ENCODE measurements at places on chromosomes 12 and 14. TPM values are rescaled to one million over a fixed set of nuclear protein-coding genes. Genes with fewer than 3 reads are reported as not detected.
A peak's percentile ranks its signal among the peaks of the same experiment; 100 is the strongest.

MYL6 gene
- total RNA-seq = 1,178 TPM

TMEM233 gene
- total RNA-seq = not detected

RNF212B gene
- not detected for total RNA-seq

CDCA3 gene
- 36.1 TPM for total RNA-seq

PSMC6 gene
- 113 TPM for total RNA-seq

CPM gene
- total RNA-seq = 28.0 TPM

SLC6A13 gene
- 0.60 TPM for total RNA-seq

MNAT1 gene
- total RNA-seq = 51.1 TPM

VIPAS39 gene
- total RNA-seq = 33.7 TPM

ANKS1B gene
- 10.1 TPM for total RNA-seq

INSM2 gene
- total RNA-seq = 0.10 TPM

GRCh38 chr14:94761997-94762377, 7.9 kb downstream of the GSC start:
- H3K27ac ChIP-seq = no peak overlapping the region
- H3K36me3 ChIP-seq = no peaks in the 10 kb centered on the region
- no peaks in the 10 kb centered on the region for H3K4me1 ChIP-seq
- no peak for DNase-seq
- H3K27me3 ChIP-seq = peaks cover 77% of the 10 kb centered on the region

GRCh38 chr14:36304895-36305294, 15.5 kb downstream of the MBIP start:
- DNase-seq = no peak
- no peak overlapping the region for H3K27ac ChIP-seq
- no peaks in the 10 kb centered on the region for H3K27me3 ChIP-seq
- H3K36me3 ChIP-seq = peaks cover 25% of the 10 kb centered on the region
- H3K4me3 ChIP-seq = no peak overlapping the region
- no peaks in the 10 kb centered on the region for H3K4me1 ChIP-seq

DNA sequence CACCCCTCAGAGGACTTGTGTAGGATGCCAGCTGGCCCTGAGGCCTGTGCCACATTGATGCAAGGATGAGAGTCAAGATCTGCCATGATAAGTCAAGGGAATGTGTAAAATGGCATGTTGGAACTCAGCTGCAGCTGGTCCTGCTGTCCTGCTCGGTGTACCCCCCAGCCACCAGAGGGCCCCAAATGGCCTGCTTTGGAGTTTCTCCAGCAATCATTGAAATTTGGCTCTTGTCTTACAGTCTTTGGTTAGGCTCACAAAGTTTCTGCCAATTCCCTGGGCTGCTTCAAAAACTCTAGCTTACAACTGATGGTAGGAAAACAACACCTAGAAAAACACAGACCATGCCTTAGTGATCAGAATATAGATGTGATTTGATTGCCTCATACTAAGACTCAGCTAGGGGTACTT, 76.8 kb downstream of the HSD17B6 start:
- H3K36me3 ChIP-seq = no peaks in the 10 kb centered on the region
- no peak for DNase-seq
- H3K4me3 ChIP-seq = no peak overlapping the region
- H3K27me3 ChIP-seq = peaks cover 2% of the 10 kb centered on the region
- H3K27ac ChIP-seq = no peak overlapping the region

GRCh38 chr14:80213602-80214001, 2.3 kb upstream of the DIO2 start:
- no peaks in the 10 kb centered on the region for H3K36me3 ChIP-seq
- peaks cover 6% of the 10 kb centered on the region for H3K4me1 ChIP-seq
- H3K4me3 ChIP-seq = no peak overlapping the region
- H3K27ac ChIP-seq = no peak overlapping the region

DNA sequence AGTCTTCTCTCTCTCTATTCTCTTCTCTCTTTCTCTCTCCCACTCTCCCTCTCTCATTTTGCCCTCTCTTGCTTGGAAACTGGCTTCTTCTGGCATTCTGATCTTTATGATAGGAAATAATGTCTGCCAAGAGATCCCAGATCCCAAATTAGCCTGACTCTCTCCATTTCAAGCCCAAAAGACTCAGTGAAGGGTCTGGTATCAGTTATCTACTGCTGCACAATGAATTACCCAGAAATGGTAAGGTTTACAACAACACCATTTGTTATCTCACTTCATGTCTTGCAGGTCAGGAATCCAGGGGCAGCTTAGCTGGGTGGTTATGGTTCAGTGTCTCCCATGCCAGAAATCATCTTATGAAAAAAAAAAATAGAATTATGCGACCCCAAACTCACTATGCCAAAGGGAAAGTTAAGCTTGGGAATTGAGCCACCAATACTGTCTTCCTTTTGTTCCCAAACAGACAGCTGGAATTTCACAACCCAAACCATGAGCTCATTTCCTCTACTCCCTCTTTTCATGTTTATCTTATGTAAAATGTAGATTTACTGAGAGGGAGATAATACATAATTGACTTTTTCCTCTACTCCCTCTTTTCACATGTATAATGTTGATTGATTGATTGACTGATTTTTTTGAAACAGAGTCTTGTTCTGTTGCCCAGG, 67.8 kb upstream of the FICD start:
- H3K27ac ChIP-seq = no peak overlapping the region
- no peak overlapping the region for H3K4me3 ChIP-seq
- H3K36me3 ChIP-seq = no peaks in the 10 kb centered on the region

DNA sequence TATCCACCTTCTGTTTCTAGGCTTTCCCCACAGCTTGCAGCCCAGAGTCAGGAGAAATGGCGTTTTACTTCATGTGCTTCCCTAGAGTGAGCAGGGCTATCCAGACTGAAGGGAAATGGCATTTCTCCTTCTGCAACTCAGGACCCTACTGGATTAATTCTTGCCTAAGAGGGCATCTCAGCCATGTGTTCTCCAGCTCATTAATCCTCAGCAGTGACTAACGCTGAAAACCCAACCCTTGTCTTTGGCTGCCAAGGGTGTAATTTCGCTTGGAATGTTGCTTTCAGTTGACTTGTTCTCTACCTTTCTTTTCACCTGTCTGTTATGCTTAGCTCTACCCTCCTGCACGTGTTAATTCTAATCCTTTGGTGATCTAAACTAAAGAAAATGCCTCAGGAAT, 21.0 kb upstream of the EMP1 start:
- H3K36me3 ChIP-seq = no peaks in the 10 kb centered on the region
- no peak overlapping the region for H3K27ac ChIP-seq
- H3K27me3 ChIP-seq = peaks cover 51% of the 10 kb centered on the region
- DNase-seq = no peak
- H3K4me1 ChIP-seq = peaks cover 12% of the 10 kb centered on the region

GRCh38 chr12:124698998-124699305, 131.5 kb upstream of the NCOR2 start:
- H3K27me3 ChIP-seq = peaks cover 8% of the 10 kb centered on the region
- H3K36me3 ChIP-seq = no peaks in the 10 kb centered on the region
- H3K4me3 ChIP-seq = no peak overlapping the region
- peaks cover 21% of the 10 kb centered on the region for H3K4me1 ChIP-seq
- no peak overlapping the region for H3K27ac ChIP-seq

- peaks cover 27% of the 10 kb centered on the region for H3K4me1 ChIP-seq
- H3K4me3 ChIP-seq = peak overlapping the region; percentile 95
- peak overlapping the region; percentile 99 for H3K27ac ChIP-seq
- no peaks in the 10 kb centered on the region for H3K27me3 ChIP-seq
- no peaks in the 10 kb centered on the region for H3K36me3 ChIP-seq
These were observed 656 bp upstream of the DTD2 start for GRCh38 chr14:31457665-31458659.

- no peak for DNase-seq
These were observed 20.3 kb upstream of the LMNTD1 start for GRCh38 chr12:25573346-25573745.

- H3K4me3 ChIP-seq = no peak overlapping the region
- H3K27ac ChIP-seq = no peak overlapping the region
- H3K27me3 ChIP-seq = no peaks in the 10 kb centered on the region
- no peaks in the 10 kb centered on the region for H3K4me1 ChIP-seq
These were observed 1156.8 kb downstream of the SLC16A7 start for GRCh38 chr12:60752589-60752988.

DNA sequence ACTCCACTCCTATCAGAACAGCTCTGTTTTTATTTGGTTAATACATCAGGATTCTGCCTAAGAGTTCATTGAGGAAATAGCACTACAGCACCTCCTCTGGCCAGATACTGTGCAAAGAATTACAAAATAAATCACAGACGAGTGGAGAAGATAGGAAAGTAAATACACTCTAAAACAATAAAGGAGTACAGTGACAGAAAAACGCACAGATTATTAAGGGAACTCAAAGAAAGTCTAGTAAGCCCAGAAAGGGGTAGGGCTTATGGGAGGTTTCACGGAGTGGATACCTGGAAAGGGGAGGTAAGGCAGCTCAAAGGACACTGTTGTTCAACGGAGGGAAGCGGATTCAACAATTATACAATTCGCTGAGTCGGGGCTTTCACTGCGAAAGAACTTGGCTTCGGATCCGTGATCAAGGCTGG, 5.5 kb downstream of the OR10AD1 start:
- H3K27me3 ChIP-seq = peaks cover 25% of the 10 kb centered on the region
- peaks cover 10% of the 10 kb centered on the region for H3K4me1 ChIP-seq
- H3K36me3 ChIP-seq = peaks cover 13% of the 10 kb centered on the region

DNA sequence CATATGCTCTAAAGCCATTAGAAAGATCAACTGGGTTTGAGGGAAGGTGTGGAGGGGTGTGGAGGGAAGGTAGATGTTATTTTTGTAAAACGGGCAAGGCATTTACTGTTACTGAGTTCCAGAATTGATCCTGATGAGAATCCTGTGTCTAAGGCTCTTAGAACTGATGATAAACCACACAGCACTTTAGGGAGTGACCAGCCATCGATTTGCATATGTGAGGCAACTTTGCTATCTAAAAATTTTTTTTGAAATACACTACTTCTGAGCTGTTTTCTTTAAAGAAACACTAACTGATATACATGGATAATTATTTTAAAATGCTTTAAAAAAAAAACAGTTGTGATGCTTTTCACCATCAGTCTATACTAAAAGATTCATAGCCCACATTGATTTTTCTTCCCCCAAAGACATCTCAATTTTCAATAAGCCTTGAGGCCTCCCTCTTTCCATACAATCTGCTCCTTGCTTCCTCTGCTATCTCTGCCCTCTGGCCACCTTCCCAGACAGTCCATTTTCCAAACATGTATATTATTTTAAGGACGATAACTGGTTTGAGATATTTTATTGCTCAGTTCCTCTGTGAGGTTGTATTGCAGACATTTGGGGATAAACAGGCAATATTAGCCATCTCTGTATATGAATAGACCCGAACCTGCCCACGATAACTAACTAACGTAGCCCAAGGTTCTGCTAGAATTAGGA, 265.9 kb downstream of the EFCAB11 start:
- peaks cover 3% of the 10 kb centered on the region for H3K27me3 ChIP-seq
- H3K36me3 ChIP-seq = peaks cover 2% of the 10 kb centered on the region
- no peak overlapping the region for H3K27ac ChIP-seq
- H3K4me1 ChIP-seq = no peaks in the 10 kb centered on the region

- H3K27me3 ChIP-seq = no peaks in the 10 kb centered on the region
- DNase-seq = no peak
- H3K4me1 ChIP-seq = peaks cover 22% of the 10 kb centered on the region
- H3K27ac ChIP-seq = peak overlapping the region; percentile 96
- H3K36me3 ChIP-seq = no peaks in the 10 kb centered on the region
These were observed 28.2 kb downstream of the RPGRIP1 start for GRCh38 chr14:21308132-21308478.

GRCh38 chr12:47949441-47950341, 13.7 kb upstream of the TMEM106C start:
- H3K27me3 ChIP-seq = peaks cover 26% of the 10 kb centered on the region
- H3K4me1 ChIP-seq = no peaks in the 10 kb centered on the region
- H3K4me3 ChIP-seq = no peak overlapping the region
- no peak overlapping the region for H3K27ac ChIP-seq
- H3K36me3 ChIP-seq = no peaks in the 10 kb centered on the region

DNA sequence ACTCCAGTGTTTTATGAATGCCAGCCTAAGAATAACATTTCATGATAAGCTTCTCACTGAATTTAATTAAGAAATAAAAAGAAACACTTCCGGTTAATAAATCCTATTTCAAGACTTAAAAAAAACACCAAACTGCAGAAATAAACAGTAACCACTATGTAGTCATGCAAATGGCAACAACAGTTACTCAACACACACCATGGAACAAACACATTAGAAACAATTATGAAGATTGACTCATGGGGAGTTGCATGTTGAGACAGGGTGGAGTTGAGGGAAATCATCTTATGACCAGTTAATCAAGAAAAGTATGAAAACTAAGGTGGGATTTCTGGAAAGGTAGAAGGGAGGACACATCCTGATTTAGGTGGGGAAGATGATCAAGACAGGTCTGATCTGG, 52.7 kb downstream of the PLBD1 start:
- DNase-seq = no peak
- H3K27me3 ChIP-seq = no peaks in the 10 kb centered on the region
- H3K36me3 ChIP-seq = peaks cover 13% of the 10 kb centered on the region
- no peak overlapping the region for H3K4me3 ChIP-seq
- no peak overlapping the region for H3K27ac ChIP-seq

GRCh38 chr14:44438936-44439335, 68.1 kb downstream of the FSCB start:
- no peak for DNase-seq
- H3K27me3 ChIP-seq = no peaks in the 10 kb centered on the region
- no peak overlapping the region for H3K4me3 ChIP-seq
- H3K36me3 ChIP-seq = peaks cover 3% of the 10 kb centered on the region

GRCh38 chr12:106288494-106289195, 13.9 kb upstream of the TCP11L2 start:
- peaks cover 5% of the 10 kb centered on the region for H3K27me3 ChIP-seq
- H3K36me3 ChIP-seq = no peaks in the 10 kb centered on the region
- no peak overlapping the region for H3K27ac ChIP-seq
- no peak overlapping the region for H3K4me3 ChIP-seq

Data from progenitor cell of endocrine pancreas (in vitro differentiated cells).